ENCODE measurements at places on chromosomes 5 and 9.

- DNase-seq: no peak
These were observed 359.7 kb downstream of the TRIM32 start for GRCh38 chr9:117046666-117047327.

GRCh38 chr9:75669721-75670120 lies 220.8 kb upstream of the PCSK5 start:
- no peak for DNase-seq

DNA sequence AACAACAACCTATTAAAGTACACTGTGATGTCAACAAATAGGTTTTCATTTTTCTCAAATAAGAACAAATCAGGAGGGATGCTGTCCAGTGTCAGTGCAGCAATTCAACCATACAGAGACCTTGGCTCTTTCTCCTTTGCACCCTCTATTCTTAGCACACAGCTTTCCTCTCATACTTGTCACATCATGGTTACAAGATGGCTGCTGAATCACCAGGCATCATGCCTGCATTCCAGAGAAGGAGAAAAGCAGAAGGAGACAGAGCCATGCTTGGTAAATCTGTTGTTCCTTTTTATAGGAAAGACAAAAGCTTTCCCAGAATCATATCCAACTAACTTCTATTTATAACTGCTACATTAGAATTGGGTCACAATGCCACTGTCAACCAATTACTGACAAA lies 124.7 kb upstream of the VLDLR start:
- DNase-seq: no peak

GRCh38 chr9:728535-728934 lies 113.0 kb upstream of the DMRT1 start:
- no peak for DNase-seq

GRCh38 chr5:67538855-67539506 lies 342.4 kb upstream of the CD180 start:
- no peak for DNase-seq

DNA sequence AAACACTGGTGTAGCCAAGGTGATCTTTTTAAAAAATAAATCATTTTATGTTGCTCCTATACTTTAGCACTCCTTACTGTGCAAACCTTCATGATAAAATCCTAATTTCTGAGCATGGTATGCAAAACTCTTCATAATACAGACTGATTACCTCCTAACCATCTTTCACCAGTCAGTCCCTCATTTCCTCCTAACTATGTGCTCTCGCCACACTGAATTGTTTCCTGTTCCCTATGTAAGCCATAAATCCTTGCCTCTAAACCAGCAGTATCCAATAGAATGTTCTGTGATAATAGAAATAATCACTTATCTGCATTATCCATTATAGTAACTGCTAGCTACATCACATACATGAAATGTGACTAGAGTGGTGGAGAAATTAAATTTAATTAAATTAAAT lies 10.7 kb downstream of the AP3B1 start:
- no peak for DNase-seq

DNA sequence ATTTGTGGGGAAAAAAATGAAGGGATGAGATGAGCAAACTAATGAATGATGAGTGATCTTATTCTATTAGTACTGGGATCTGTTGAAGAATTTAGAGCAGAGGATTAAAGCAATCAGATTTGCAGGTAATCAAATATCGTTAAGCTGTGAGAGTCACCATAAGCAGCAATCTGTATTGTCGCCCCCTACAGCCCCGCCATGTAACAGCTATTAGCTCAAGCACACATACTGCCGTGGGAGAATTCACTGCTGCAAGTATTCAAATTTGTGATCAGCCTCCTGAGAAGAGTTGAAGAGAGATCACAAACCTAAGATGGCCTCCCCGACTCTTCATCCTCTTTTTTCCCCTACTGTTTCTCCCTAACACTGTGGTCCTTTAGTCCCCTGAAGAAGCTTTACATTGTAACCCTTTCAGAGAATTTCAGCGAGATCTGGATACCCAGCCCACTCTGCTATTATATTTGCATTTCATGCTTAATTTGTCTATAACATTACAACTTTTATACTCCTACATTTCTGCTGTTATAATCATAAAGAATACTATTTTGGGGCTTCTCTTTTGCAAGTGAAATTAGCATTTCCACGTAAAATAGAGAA lies 28.5 kb upstream of the PHF24 start:
- no peak for DNase-seq

DNA sequence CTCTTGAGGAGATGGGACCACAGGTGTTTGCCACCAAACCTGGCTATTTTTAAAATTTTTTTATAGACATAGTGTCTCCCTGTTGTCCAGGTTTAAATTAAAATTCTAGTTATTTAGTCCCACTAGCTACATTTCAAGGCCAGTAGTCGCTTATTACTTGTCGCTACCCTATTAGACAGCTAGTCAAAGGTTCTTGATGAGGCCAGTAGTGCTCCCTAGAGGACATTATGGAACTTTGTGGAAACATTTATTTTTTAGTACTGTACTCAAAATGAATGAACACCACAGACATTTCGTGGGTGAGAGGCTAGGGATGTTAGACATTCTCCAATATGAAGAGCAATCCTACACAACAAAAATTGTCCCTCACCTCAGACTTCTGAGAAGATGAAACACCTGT lies 14.4 kb upstream of the GRXCR2 start:
- no peak for DNase-seq

Data from GF-D8 (cell line).